ENCODE measurements at places on chromosomes 11 and 22. TPM values are rescaled to one million over a fixed set of nuclear protein-coding genes. Genes with fewer than 3 reads are reported as not detected.

The CABP7 gene
- total RNA-seq: not detected

The RPS6KA4 gene
- 24.7 TPM for total RNA-seq

The TRIM29 gene
- 0.57 TPM for total RNA-seq

The AKIP1 gene
- 33.6 TPM for total RNA-seq

The RASSF7 gene
- 2.5 TPM for total RNA-seq

The GLYAT gene
- total RNA-seq: not detected

The POLDIP3 gene
- total RNA-seq: 24.7 TPM

The TRIM49 gene
- not detected for total RNA-seq

All from smooth muscle cell of bladder (primary cell).